ENCODE measurements at places on chromosomes 3 and 15.

DNA sequence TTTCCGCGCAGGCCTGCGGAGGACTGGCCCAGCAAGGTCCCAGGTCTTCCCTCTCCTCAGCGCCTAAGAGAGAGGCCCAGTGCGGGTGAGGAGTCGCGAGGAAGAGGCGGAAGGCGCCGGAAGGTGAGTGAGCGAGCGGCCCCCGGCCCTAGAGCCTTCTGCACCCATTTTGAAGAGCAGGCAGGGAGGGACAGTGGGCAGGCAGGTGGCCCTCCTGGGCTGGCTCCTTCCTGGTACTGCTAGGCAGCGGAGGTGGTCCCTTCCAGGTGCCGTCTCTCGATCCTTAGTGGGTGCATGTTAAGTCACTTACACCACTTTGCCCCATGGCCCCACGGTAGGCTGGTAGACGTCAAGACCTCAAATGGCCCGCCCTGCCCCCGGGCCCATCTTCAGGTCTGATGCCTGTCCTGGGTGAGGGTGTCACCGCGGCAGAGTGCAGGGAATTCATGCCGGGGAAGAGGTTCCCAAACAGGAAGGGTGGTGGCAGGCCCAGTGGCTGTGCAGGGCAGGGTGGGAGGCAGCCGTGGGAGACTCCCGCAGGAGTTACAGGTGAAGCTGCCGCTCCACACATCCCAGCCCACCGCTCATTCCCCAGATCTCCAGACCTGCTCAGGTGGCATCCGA is 14.4 kb downstream of the PAK6 start:
- no peak for DNase-seq

DNA sequence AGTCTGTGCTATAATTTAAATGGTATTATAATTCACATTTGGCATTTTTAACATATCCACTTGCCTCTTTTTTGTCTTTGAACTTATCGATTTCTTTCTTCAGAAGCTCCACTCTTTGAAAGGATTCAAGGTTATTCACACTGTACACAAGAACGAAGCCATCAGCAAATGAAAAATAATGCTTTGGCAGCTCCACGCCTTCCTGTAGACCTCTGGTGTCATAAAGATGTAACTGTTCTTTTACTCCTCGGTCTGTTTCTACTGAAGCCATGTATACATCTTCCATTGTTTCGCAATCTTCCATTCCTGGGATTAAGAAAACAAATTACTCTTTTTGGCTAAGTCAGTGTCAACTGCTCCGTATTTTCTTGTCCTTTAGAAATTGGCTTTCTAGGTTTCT is 16.0 kb downstream of the NKIRAS1 start:
- no peak for DNase-seq

GRCh38 chr3:143928056-143928455 is 43.6 kb upstream of the DIPK2A start:
- DNase-seq, result no peak

DNA sequence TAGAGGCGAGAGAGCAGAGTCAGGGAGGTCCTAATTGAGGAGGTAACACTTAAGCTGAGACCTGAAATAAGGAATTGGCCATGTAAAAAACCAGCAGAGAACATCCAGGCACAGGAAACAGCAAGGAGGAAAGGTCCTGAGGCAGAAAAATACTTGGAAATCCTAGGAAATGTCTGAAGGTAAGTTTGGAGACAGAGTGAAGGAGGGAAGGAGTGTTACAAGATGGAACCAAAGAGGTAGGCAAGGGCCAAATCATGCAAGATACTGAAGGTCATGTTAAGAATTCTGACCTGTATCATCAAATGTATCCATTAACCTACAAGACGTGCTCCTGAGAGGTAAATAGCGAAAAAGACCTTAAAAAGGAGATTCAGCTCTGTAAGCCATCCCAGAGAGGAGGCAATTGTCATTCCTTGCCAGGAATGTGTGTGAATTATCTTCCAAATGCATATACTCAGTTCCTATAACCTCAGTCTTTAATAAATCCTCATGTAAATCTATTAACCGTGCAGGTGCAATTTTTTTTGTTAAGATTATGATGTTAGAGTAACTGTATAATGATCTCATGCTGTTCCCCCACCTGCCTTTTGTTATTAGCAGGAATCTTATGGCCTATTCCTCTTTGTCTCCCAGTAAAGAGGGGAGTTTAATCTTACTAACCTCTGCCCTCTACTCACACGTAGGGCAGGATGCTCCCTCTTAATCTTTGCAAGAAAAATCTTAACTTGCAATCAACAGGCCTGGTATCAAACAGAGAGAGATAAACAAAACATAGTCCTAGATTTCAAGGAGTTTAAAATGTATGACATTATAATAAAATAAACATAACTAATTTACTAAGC is 166.9 kb downstream of the ULK4 start:
- DNase-seq, result no peak

DNA sequence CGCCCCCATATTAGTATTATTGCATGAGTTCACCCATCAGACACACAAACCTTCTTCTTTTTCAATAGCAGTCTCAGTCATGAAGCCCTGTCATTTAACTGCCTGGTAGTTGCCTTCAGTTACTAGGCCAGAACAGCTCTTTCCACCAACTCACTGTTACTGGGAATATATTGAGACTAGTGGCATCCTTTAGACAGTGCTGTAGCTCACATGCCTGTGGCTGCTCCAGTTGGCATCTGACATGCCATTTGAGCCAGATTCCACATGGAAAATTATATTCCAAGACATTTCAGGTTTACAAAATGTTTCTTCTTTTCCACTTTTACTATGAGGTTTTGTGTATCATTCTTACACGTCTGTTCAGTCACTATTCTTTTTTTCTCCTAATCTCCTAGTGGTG is 146.1 kb downstream of the GHSR start:
- no peak for DNase-seq

Measured in NCI-H226 (cell line).